Large intestine (tissue), 12 donors: ENCODE measurements at places on chromosomes 12 and 14.

DNA sequence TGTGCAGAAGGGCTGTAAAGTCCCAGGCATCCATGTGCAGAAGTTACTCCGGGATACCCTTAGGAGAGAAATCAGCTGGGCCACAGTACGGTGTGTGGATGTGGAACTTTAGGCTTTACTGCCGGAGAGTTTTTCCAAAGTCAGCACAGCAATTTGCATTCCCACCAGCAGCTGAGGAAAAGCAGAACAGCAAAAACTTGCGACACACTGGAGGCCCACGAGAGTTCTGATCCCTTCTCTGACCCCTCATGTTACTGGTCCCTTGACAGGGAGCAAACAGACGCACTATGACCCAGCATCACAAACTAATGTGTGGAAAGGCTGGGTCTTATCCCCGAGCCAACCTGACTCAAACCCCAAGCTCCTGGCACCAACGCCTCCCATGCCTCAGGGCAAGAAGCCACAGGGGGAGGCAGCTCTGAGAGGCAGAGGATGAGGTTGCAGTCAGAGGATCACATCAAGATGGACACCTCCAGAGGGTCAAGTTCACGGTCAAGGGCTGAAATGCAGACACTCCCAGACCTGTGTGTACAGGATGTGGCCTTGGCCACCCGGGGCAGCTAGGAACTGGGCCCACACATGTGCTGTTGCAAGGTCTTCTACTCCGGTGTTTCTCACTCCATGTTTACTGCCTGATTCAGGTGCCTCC is 38.6 kb downstream of the CCDC88C start:
- peaks cover 4% of the 10 kb centered on the region for H3K36me3 ChIP-seq
- DNase-seq = no peak
- peaks cover 25% of the 10 kb centered on the region for H3K4me1 ChIP-seq
- no peak overlapping the region for H3K4me3 ChIP-seq
- H3K27ac ChIP-seq = no peak overlapping the region

DNA sequence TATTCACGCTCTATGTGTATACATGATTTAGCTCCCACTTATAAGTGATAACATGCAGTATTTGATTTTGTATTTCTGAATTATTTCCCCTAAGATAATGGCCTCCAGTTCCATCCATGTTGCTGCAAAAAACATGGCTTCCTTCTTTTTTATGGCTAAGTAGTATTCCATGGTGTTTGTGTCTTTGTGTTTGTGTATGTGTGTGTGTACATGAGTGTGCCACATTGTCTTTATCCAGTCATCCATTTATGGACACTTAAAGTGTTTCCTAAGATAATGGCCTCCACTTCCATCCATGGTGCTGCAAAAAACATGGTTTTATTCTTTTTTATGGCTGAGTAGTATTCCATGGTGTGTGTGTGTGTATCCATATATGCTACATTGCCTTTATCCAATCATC is 25.1 kb downstream of the USP15 start:
- DNase-seq = no peak
- no peak overlapping the region for H3K27ac ChIP-seq
- H3K36me3 ChIP-seq = no peaks in the 10 kb centered on the region
- H3K4me1 ChIP-seq = no peaks in the 10 kb centered on the region
- H3K4me3 ChIP-seq = no peak overlapping the region

DNA sequence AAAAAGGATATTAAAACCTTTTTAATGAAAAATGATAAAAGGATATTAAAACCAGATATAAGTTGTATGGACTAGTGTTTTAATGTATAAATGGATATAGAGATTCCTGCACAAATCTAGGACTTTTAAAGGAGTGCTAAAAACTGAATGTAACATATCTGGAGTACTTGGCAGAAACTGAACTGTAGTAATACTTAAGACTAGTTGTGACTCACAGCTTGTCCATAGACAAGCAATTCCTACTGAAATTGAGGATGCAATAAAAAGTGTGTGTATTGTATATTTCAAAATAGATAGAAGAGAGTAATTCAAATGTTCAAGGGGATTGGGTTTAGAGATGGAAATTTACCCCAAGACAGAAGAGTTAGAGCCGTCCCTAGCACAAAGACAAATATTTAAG is 59.6 kb downstream of the FBXO33 start:
- no peaks in the 10 kb centered on the region for H3K4me1 ChIP-seq

- no peaks in the 10 kb centered on the region for H3K36me3 ChIP-seq
- H3K4me1 ChIP-seq = peaks cover 4% of the 10 kb centered on the region
- no peaks in the 10 kb centered on the region for H3K27me3 ChIP-seq
Observed at GRCh38 chr14:56087671-56088471, 30.3 kb upstream of the PELI2 start.

DNA sequence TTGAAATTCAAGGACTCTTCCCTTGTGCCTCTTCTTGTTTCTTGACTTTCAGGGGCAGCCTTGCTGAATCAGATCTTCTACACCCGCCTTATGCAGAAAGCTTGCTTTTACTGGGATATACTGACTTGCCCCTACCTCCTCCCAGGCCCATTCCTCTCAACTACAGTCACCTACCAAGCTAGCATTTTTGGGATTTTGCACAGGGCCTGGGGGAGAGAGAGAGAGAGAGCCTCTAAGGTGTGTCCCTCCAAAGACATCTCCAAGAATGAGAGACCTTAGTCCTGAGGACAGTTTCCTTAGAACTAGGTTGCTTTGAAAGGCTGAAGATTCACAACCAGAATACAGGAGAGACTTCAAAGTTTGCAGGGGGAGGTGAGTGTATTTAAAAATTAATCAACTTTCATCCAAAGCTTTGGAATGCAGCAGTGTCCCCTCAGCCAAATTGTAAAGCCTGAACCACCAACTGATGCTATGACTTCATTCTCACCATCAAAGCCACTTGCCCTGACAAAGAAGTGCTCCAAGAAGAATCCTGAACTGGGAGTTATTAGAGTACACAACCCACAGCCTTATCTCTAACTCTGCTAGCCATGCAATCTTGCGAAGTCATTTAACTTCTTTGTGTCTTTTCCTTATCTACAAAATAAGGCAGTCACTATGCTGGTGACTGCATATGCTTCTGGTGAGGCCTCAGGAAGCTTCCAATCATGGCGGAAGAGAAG is 96.1 kb upstream of the EGLN3 start:
- H3K4me1 ChIP-seq = peaks cover 16% of the 10 kb centered on the region
- H3K27ac ChIP-seq = peak overlapping the region; percentile 58
- DNase-seq = no peak
- H3K36me3 ChIP-seq = no peaks in the 10 kb centered on the region
- no peaks in the 10 kb centered on the region for H3K27me3 ChIP-seq

DNA sequence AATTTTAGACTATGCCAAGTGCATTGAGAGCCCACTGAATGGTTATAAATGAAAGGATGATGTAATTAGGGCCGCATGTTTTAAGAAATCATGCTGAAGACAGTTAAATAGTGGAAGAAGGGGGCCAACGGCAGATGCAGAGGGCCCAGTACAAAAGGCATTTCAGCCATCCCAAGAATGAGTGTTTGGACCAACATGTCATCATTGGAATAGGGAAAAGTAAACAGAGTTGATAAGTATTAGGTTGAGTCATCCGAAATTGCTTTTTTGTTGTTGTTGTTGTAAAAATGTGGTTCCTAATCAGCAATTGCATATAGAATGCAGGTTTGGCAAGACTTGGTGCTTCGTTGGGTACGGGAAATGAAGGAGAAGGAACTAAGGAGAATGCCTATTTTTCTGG is 29.5 kb downstream of the BMP4 start:
- no peak overlapping the region for H3K4me3 ChIP-seq
- H3K27ac ChIP-seq = no peak overlapping the region
- H3K36me3 ChIP-seq = no peaks in the 10 kb centered on the region
- DNase-seq = no peak
- H3K27me3 ChIP-seq = no peaks in the 10 kb centered on the region

DNA sequence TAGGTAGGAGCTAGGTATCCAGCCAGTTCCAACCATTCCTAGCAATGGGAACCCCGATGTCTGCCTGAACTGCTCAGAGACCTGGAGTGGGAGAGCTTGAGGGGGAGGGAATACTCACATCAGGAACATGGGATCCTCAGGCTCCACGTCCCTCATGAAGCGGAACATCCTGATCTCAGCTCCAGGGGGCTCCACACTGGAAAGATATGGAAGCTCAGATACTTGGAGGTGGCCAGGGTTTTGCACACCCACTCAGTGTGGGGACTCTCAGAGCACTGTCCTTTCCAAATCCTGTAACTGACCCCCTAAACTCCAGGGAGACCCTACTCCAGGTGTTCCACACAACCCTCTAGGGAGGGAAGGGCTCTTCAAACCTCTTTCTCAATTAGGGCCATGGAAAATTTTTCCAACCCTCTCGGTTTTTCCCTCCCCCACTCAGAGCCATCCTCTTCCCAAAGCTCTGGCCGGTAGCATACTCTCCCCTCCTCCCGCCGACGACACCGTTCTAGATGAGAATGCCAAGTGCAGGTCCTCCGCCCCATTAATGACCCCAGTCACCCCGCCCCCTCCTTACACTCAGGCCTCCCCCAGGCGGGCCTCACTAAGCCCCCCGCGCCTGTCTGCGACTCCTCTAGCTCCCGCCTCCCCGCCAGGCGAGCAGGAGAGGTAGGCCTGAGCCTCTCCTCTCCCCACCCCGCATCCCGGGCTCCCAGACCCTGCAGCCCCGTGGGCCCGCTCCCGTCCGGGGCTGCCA is 597 bp downstream of the MLF2 start:
- peak overlapping the region; percentile 100 for H3K27ac ChIP-seq
- peaks cover 44% of the 10 kb centered on the region for H3K36me3 ChIP-seq
- no peak for DNase-seq
- no peaks in the 10 kb centered on the region for H3K27me3 ChIP-seq

DNA sequence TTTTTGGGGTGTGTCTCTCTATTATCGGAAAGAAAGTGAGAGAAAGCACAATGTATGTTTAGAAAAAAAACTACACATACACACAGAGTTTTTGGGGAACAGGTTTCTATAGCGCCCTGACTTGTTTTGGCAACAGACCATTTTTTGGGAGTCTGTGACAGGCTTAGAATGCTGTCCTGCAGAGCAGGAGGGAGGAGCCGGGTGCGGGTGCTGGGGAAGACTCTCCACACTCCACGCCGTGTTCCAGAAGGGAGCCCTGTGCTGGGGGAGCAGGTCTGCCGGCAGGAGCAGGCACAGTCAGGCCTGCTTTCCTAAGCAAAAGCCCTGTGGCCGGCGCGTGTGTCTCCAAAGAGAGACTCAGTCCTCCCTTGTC is 26.5 kb downstream of the CD9 start:
- peaks cover 98% of the 10 kb centered on the region for H3K4me1 ChIP-seq
- H3K36me3 ChIP-seq = peaks cover 17% of the 10 kb centered on the region
- peak overlapping the region; percentile 79 for H3K27ac ChIP-seq
- H3K27me3 ChIP-seq = no peaks in the 10 kb centered on the region

- H3K27me3 ChIP-seq = no peaks in the 10 kb centered on the region
- peaks cover 5% of the 10 kb centered on the region for H3K4me1 ChIP-seq
- peak within 1 kb of the TSS; percentile 48 for H3K4me3 ChIP-seq
- H3K36me3 ChIP-seq = peaks cover 25% of the 10 kb centered on the region
Observed at GRCh38 chr12:6647083-6647604, at the start of gene ACRBP. ACRBP (minus strand) TSS chr12:6647432; CDS start chr12:6647366, 66 bp downstream.

GRCh38 chr12:85085066-85085465 is 48.9 kb downstream of the LRRIQ1 start:
- no peak for DNase-seq
- H3K4me3 ChIP-seq = no peak overlapping the region
- H3K36me3 ChIP-seq = no peaks in the 10 kb centered on the region
- H3K4me1 ChIP-seq = no peaks in the 10 kb centered on the region
- H3K27ac ChIP-seq = no peak overlapping the region

DNA sequence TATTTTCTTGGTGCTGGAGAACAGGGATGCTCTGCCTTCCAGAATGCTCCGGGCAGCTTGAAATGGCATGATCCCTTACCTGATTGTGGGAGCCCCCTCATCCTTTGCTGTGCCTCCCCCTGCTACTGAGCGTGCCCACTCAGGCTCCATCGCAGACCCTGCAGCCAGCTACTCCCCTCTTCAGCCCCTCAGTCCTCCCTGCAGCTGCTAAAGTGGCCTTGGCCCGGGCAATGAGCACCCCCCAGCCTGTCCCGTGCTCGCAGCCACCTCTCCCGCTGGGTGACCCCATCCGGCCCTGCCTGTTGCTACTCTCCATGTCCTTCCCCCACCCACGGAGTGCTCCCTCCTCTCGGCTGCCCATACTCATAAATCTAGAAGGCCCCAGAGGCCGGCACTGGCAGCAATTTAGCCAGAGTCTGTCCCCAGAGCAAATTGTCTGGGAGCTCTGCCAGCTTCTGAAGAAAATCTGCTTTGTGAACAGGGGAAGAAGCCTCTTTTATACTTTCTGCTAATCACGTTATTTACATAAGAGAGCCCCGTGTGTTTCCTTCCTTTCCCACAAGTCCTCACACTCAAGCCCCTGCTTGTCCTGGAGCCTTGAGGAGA is 143.7 kb upstream of the FRMD6 start:
- H3K27me3 ChIP-seq = no peaks in the 10 kb centered on the region
- H3K4me3 ChIP-seq = no peak overlapping the region
- no peaks in the 10 kb centered on the region for H3K4me1 ChIP-seq
- H3K27ac ChIP-seq = no peak overlapping the region
- DNase-seq = peak; percentile 22

- H3K4me1 ChIP-seq = no peaks in the 10 kb centered on the region
- H3K36me3 ChIP-seq = no peaks in the 10 kb centered on the region
- H3K27ac ChIP-seq = no peak overlapping the region
- H3K4me3 ChIP-seq = peak overlapping the region; percentile 24
- no peak for DNase-seq
Observed at GRCh38 chr12:41190338-41190737, 2.2 kb downstream of the PDZRN4 start.

- H3K36me3 ChIP-seq = no peaks in the 10 kb centered on the region
- no peak overlapping the region for H3K27ac ChIP-seq
- DNase-seq = no peak
- no peak overlapping the region for H3K4me3 ChIP-seq
- no peaks in the 10 kb centered on the region for H3K4me1 ChIP-seq
- no peaks in the 10 kb centered on the region for H3K27me3 ChIP-seq
Observed at GRCh38 chr12:104768033-104768432, 190.1 kb downstream of the SLC41A2 start.

- no peak overlapping the region for H3K27ac ChIP-seq
- DNase-seq = no peak
- H3K27me3 ChIP-seq = no peaks in the 10 kb centered on the region
- H3K36me3 ChIP-seq = no peaks in the 10 kb centered on the region
Observed at GRCh38 chr12:31203261-31203660, 122.7 kb downstream of the SINHCAF start.

GRCh38 chr12:61554268-61555008 is 705.8 kb upstream of the USP15 start:
- no peaks in the 10 kb centered on the region for H3K36me3 ChIP-seq
- no peaks in the 10 kb centered on the region for H3K27me3 ChIP-seq
- no peak for DNase-seq
- H3K4me3 ChIP-seq = no peak overlapping the region
- H3K27ac ChIP-seq = no peak overlapping the region
